Occipital lobe (tissue), 3 donors: ENCODE measurements at places on chromosomes 5 and 9. TPM values are rescaled to one million over a fixed set of nuclear protein-coding genes. Genes with fewer than 3 reads are reported as not detected.
A peak's percentile ranks its signal among the peaks of the same experiment; 100 is the strongest.

DNA sequence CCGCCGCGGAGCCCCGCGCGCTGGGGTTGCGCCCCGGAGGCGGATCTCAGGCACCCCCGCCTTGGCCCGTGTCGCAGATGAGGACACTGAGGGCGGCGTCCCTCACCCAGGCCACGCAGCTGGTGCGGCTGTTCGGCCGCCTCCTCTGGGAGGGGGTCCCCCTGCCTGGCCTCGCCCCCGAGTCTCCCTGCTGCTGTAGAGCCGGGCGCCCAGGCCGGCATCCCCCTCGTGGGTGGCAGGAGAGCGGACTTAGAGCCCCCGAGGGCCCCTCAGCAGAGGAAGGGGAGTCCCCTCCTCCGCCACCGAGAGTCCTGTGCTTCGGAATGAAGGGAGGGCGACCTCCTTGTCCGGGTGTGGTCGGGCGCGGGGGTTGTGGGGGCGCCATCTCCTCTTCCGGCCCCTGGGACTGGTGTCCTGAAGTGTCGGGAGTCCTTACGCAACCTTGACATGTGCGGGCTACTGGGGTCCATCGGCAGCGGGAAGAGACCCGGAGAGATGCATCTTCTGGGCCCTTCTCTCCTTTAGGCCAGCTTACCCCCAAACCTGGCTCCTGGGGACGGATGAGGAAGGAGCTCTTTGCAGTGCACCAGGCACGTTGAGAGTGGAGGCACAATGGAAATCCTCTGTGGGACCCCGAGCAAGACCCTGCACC, 11.7 kb upstream of the EXOSC2 start:
- DNase-seq = peak; percentile 34

Gene PCDHGA10
- total RNA-seq = 12.0 TPM

- DNase-seq = no peak
These were observed 205.5 kb downstream of the NPR3 start for GRCh38 chr5:32916648-32917047.

GRCh38 chr5:107294211-107294550, 376.6 kb downstream of the EFNA5 start:
- DNase-seq = no peak

GRCh38 chr5:171857489-171857876, 71.9 kb downstream of the SMIM23 start:
- DNase-seq = no peak

Gene RXRA
- total RNA-seq = 6.6 TPM
